Left kidney (tissue), 8 donors: ENCODE measurements at places on chromosomes 5 and 9. TPM values are rescaled to one million over a fixed set of nuclear protein-coding genes. Genes with fewer than 3 reads are reported as not detected.

The SUSD3 gene
- 6.9 TPM for polyA plus RNA-seq

The GCNT1 gene
- polyA plus RNA-seq, result 5.3 TPM

The ARL14EPL gene
- polyA plus RNA-seq, result not detected

The PCDHGB7 gene
- polyA plus RNA-seq, result 17.3 TPM

The OSTF1 gene
- polyA plus RNA-seq, result 23.4 TPM

The GDA gene
- 0.47 TPM for polyA plus RNA-seq

The FYB1 gene
- polyA plus RNA-seq, result 4.7 TPM

The TEX48 gene
- polyA plus RNA-seq, result not detected

The TXNDC8 gene
- not detected for polyA plus RNA-seq

The CD180 gene
- 0.45 TPM for polyA plus RNA-seq
